ENCODE measurements at places on chromosomes 16 and 17. TPM values are rescaled to one million over a fixed set of nuclear protein-coding genes. Genes with fewer than 3 reads are reported as not detected.
A peak's percentile ranks its signal among the peaks of the same experiment; 100 is the strongest.

DNA sequence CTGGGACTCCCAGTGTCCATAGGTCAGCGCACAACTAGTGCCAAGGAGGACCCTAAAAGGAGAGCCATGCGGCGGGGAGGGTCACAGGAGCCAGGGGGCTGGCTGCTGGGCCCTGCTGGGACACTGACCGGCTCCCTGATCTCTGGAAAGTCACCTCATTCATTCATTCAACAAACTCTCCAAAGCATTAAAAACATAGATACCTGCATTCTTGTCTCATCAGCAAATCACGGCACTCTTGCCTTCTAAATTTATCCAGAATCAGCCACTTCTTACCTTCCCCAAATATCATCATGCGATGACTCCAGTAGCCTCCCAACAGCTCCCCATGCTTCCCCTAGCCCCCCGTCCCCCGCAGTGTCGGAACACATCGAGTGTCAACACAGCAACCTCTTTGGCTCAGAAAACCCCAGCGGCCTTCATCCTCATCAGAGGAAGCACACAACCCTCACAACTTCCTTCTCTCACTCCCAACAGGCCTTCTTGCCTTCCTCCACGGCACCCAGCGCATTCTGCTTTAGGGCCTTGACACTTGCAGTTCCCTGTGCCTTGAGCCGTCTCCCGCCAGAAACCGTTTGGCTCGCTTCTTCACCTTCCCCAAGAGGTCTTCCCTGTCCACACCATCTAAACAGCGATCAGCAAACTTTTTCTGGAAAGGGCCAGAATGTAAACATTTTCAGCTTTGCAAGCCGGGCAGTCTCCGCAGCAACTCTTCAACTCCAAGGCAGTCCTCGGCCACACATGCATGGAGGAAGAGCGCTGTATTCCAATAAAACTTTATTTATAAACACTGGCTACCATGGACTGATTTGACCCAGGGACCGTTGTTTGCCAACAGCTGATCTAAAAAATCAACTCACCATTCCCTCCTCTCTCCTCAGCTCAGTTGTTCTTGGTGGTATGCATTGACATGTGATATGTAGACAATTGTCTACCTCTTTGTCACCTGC, 119.5 kb upstream of the TNRC6C start:
- no peak overlapping the region for H3K27ac ChIP-seq
- no peaks in the 10 kb centered on the region for H3K27me3 ChIP-seq
- H3K4me3 ChIP-seq, result no peak overlapping the region
- no peaks in the 10 kb centered on the region for H3K36me3 ChIP-seq
- H3K4me1 ChIP-seq, result peaks cover 55% of the 10 kb centered on the region
- DNase-seq, result no peak

DNA sequence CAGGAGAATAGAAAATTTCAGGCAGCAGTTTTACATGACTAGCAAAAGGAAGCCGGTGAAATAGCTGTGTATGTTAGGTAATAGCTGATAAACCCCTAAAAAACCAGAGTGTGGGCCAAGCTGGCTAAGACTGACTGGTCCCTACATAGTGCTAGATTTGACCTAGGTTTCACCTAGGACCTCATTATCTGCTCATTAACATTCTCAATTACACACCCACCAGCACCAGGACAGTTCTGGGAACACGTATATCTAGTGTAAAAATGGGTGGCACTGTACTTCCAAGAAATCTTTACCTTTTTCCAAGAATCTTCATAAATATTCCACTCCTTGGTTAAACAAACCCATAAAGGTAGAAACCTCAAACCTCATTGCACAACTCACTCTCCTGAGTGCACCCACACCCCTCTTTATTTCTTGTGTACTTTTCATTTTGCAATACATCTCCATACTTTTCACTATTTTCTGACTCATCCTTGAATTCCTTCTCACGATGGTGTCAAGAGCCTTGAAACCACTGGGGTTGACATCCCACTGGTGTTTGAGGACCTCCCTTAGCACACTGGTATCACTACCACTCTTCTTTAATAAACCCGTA, 262.7 kb upstream of the KCNJ16 start:
- H3K27me3 ChIP-seq, result no peaks in the 10 kb centered on the region
- no peaks in the 10 kb centered on the region for H3K4me1 ChIP-seq
- DNase-seq, result no peak
- no peak overlapping the region for H3K27ac ChIP-seq
- H3K36me3 ChIP-seq, result no peaks in the 10 kb centered on the region

GRCh38 chr17:44559634-44560554, 2.6 kb downstream of the FZD2 start:
- DNase-seq, result no peak
- peaks cover 29% of the 10 kb centered on the region for H3K4me1 ChIP-seq
- H3K36me3 ChIP-seq, result peaks cover 3% of the 10 kb centered on the region
- H3K27ac ChIP-seq, result peak overlapping the region; percentile 54

- peak overlapping the region; percentile 26 for H3K27ac ChIP-seq
- H3K27me3 ChIP-seq, result no peaks in the 10 kb centered on the region
- DNase-seq, result peak; percentile 22
- H3K4me3 ChIP-seq, result no peak overlapping the region
- H3K4me1 ChIP-seq, result no peaks in the 10 kb centered on the region
Observed at GRCh38 chr16:24800586-24800985, 45.2 kb upstream of the SLC5A11 start.

- H3K27ac ChIP-seq, result peak overlapping the region; percentile 63
- no peak overlapping the region for H3K4me3 ChIP-seq
- no peaks in the 10 kb centered on the region for H3K27me3 ChIP-seq
- peaks cover 52% of the 10 kb centered on the region for H3K4me1 ChIP-seq
- H3K36me3 ChIP-seq, result no peaks in the 10 kb centered on the region
Observed at GRCh38 chr17:61338000-61338798, 61.4 kb upstream of the TBX2 start.

GRCh38 chr17:7042501-7043181, 1.3 kb downstream of the SLC16A11 start:
- H3K27ac ChIP-seq, result no peak overlapping the region
- H3K27me3 ChIP-seq, result peaks cover 21% of the 10 kb centered on the region
- H3K4me1 ChIP-seq, result peaks cover 20% of the 10 kb centered on the region
- H3K36me3 ChIP-seq, result no peaks in the 10 kb centered on the region
- no peak for DNase-seq

- no peaks in the 10 kb centered on the region for H3K36me3 ChIP-seq
- no peak overlapping the region for H3K4me3 ChIP-seq
- no peak for DNase-seq
- H3K27me3 ChIP-seq, result no peaks in the 10 kb centered on the region
- no peak overlapping the region for H3K27ac ChIP-seq
Observed at GRCh38 chr16:30186782-30187555, 3.6 kb downstream of the CORO1A start.

DNA sequence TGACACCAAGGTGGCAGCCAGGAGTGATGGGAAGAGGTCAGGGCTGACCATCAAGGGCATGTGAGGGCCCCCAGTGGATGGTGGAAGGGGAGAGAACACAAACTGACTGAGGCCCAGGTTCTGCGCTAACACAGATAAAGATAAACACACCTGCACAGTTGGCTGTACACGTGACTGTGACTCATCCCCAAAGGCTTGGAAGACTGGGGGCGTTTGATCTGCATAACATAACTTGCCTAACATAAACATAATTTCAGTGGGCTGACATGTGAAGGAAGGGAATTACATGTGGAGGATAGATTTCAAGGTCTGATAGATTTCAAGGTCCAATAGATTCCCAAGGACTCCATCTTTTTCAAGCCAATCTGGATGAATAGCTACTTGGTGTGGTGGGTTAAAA, 100.9 kb upstream of the TNRC6C start:
- H3K4me3 ChIP-seq, result no peak overlapping the region

GRCh38 chr17:81037798-81038733, 3.1 kb downstream of the BAIAP2 start:
- no peak for DNase-seq
- peak overlapping the region; percentile 24 for H3K4me3 ChIP-seq
- no peak overlapping the region for H3K27ac ChIP-seq
- H3K4me1 ChIP-seq, result peaks cover 59% of the 10 kb centered on the region
- H3K27me3 ChIP-seq, result no peaks in the 10 kb centered on the region

DNA sequence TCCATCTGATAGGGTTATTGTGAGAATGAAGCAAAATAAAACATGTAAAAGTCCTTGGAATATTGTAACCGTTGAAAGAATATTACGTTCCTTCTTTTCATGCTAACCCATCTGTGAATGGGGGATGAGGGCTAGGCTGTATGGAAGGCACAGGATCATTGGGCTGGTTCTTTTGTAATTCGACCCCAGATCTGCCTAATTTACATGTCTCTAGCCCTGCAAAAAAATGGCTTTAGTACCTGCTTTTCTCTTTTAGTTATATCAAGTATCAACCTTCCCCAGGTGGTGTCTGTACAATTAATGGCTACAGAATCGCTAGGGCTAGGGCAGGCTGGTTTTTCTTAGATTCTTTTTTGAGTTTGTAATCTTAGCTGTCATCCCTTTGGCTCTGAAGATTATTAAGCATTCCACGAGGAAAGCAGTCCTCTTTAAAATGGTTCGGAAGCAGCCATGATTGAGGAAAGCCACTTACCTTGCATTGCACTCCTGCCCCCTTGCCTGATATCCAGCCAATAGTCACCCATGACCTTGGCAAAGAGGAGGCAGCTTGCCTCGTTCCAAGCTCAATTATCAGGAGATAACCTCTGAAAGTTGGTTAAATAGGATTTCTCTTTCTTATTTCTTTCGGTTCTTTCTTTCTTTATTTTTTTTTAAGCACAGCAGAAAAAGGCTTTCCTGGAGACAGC, 153.9 kb upstream of the ZKSCAN2 start:
- H3K4me3 ChIP-seq, result no peak overlapping the region
- H3K36me3 ChIP-seq, result no peaks in the 10 kb centered on the region
- no peak overlapping the region for H3K27ac ChIP-seq
- no peaks in the 10 kb centered on the region for H3K4me1 ChIP-seq

DNA sequence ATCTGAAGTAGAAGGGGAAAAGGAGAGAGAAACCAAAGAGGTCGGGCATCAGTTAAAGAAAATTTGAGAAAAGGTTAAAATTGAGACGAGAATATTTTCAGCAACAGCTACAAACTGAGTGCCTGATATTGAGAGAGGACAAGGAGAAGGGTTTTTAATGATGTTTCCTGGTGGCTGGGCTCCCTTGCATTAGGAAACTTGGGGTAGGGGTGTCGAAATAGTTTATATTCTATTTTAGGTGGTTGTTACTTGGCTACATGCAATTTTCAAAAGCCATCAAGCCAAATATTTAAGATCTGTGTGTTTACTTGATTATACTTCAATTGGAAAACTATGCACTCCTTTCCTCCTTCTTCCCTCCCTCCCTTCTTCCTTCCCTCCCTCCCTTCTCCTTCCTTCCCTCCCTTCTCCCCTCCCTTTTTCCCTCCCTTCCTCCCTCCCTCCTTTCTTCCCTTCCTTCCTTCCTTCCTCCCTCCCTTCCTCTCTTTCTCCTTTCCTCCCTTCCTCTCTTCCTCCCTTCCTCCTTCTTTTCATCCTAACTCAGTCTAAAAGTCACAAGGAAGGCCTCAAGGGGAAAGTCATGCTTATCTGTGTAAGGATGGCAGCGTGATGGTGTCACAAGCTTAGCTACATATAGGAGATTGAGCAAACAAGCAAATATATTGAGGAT, 1.8 kb upstream of the APOH start:
- H3K27ac ChIP-seq, result no peak overlapping the region
- H3K4me3 ChIP-seq, result no peak overlapping the region
- H3K4me1 ChIP-seq, result no peaks in the 10 kb centered on the region
- DNase-seq, result no peak
- peaks cover 6% of the 10 kb centered on the region for H3K27me3 ChIP-seq

GRCh38 chr17:29742210-29742513, 119.5 kb upstream of the CORO6 start:
- no peaks in the 10 kb centered on the region for H3K36me3 ChIP-seq
- peaks cover 4% of the 10 kb centered on the region for H3K4me1 ChIP-seq
- no peak overlapping the region for H3K4me3 ChIP-seq
- H3K27ac ChIP-seq, result no peak overlapping the region

DNA sequence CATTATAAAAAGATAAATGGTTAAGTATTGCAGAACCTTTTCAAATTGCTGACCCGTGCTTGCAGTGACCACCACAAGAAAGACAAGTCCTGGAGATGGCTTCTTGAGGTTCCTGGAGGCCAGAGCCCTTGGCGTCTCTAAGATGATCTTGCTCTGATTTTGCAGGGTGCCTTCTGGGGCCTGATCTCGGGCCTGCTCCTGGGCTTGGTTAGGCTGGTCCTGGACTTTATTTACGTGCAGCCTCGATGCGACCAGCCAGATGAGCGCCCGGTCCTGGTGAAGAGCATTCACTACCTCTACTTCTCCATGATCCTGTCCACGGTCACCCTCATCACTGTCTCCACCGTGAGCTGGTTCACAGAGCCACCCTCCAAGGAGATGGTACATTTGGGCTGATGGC, 63.0 kb downstream of the SLC5A11 start:
- H3K27me3 ChIP-seq, result no peaks in the 10 kb centered on the region
- no peaks in the 10 kb centered on the region for H3K4me1 ChIP-seq
- no peak overlapping the region for H3K4me3 ChIP-seq
- H3K36me3 ChIP-seq, result no peaks in the 10 kb centered on the region

DNA sequence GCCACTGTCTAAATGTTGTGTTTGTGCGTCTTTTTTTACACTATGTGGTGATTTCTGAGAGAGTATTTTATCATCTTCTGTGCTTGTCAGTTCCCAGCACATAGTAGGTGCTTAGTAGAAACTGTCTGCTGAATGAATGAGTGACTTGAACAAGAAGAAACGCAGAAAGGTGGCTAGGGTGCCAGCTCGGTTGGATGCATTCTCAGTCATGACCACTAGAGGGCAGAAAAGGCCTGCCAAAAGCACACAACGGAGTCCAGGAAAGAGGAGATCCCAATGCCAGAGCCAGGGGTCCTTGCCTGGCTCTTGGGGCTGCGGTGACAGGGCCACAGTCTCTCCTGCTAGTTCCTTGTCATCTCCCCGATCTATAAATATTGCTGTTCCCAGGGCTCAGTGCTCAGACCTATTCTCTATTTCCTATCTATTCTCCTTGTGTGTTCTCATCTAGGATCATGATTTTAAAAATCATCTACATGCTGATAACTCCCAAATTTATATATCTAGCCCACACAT, 57.3 kb upstream of the CCL1 start:
- H3K4me3 ChIP-seq, result no peak overlapping the region
- H3K4me1 ChIP-seq, result no peaks in the 10 kb centered on the region
- peak; percentile 19 for DNase-seq
- peaks cover 5% of the 10 kb centered on the region for H3K27me3 ChIP-seq
- no peak overlapping the region for H3K27ac ChIP-seq
- no peaks in the 10 kb centered on the region for H3K36me3 ChIP-seq

DNA sequence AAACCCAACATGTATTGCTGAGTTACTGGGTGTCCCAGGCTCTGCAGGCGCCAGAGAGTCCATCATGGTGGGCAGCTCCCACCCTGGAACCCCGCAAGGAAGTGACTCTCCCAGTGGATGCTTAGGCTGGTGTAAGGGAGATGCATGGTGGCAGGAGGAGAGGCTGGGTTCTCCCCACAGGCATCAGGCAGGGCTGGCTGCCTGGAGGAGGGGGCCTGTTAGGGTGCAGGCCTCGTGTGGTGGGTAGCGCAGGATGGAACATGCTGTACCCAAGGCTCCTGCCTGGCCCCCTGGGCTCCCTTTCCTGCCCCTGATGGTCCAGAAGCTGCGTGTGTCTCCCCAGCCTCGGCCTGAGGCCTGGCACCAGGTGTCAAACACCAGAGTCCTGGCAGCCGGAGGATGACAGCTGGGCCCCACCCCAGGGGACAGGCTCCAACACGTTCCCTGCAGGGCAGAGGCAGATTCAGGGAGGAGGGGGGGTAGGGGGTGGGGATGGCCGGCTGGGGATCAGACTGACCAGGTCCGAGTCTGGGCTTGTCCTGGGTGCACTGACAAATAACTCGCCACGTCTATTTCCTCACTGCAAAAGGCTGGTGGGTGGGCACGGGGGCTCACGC, 40.2 kb upstream of the CIBAR2 start:
- peaks cover 24% of the 10 kb centered on the region for H3K4me1 ChIP-seq
- H3K27ac ChIP-seq, result no peak overlapping the region
- H3K27me3 ChIP-seq, result no peaks in the 10 kb centered on the region
- no peak for DNase-seq

Gene DNASE1L2
- 1.2 TPM for total RNA-seq

Gene SLC4A1
- not detected for total RNA-seq

Gene GUCY2D
- total RNA-seq, result not detected

Gene TTYH2
- 9.8 TPM for total RNA-seq

Gene HSF4
- total RNA-seq, result 4.4 TPM

Gene HBA1
- not detected for total RNA-seq

Gene KRT31
- not detected for total RNA-seq

All from astrocyte (in vitro differentiated cells and primary cell).